ENCODE measurements at places on chromosomes 5 and 9. TPM values are rescaled to one million over a fixed set of nuclear protein-coding genes. Genes with fewer than 3 reads are reported as not detected.

The F2RL1 gene
- 140 TPM for total RNA-seq

The IL13 gene
- total RNA-seq = not detected

The STKLD1 gene
- total RNA-seq = 0.58 TPM

The PCDHB7 gene
- 1.0 TPM for total RNA-seq

The SEMA6A gene
- total RNA-seq = 34.2 TPM

The WDR36 gene
- total RNA-seq = 33.4 TPM

The TIMD4 gene
- total RNA-seq = not detected

The PRRX2 gene
- not detected for total RNA-seq

The NXNL2 gene
- 1.6 TPM for total RNA-seq

The GDA gene
- not detected for total RNA-seq

The PLPP7 gene
- total RNA-seq = 0.20 TPM

The GNA14 gene
- total RNA-seq = 1.0 TPM

Data from astrocyte (in vitro differentiated cells and primary cell).